NCI-H2081 treated with DMSO at 0.1 percent for 48 hours (cell line): ENCODE measurements at places on chromosomes 1 and 21.

DNA sequence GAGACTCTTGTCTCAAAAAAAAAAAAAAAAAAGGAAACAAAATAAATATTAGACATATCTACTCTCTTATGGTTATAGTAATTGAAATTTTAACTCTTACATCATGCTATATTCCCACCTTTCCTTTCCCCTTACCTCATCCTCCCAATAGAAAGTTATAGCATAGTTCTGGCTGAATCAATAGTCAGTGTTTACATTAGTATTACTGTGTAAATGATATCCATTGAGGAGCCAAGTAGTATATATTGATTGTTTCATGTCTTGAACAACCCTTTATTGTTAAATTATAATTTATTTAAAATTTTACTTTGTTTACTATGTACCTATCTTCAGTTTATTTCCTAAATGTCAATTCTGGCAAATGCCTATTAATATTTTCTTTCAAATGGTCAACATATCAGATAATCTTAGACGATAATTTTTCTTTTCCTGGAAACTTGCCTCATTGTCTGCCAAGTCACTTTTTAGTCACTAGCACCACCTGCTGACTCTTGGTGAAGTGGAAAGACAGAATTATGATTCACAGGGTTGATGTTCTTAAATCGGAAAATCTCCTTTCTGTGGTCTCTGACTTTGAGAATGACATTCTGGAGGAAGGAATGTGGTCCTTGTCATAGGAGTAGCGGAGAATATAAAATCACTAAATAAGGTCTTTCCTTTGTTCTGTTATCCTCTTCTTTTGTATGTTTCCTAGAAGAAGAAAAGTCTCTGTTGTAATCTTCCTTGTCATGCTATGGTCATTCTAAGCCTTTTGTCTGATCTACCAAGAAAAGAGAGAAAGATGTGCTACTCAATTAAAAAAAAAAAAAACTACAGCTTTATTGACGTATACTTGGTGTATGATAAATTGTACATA, 8.6 kb downstream of the HJV start:
- DNase-seq = peak; percentile 79

- DNase-seq = peak; percentile 53
These were observed 1048.1 kb downstream of the BRINP3 start for GRCh38 chr1:189429610-189430009.

GRCh38 chr1:227416156-227416830, 98.0 kb upstream of the CDC42BPA start:
- DNase-seq = no peak

- DNase-seq = no peak
These were observed 11.9 kb upstream of the TCP10L start for GRCh38 chr21:32597205-32597604.

DNA sequence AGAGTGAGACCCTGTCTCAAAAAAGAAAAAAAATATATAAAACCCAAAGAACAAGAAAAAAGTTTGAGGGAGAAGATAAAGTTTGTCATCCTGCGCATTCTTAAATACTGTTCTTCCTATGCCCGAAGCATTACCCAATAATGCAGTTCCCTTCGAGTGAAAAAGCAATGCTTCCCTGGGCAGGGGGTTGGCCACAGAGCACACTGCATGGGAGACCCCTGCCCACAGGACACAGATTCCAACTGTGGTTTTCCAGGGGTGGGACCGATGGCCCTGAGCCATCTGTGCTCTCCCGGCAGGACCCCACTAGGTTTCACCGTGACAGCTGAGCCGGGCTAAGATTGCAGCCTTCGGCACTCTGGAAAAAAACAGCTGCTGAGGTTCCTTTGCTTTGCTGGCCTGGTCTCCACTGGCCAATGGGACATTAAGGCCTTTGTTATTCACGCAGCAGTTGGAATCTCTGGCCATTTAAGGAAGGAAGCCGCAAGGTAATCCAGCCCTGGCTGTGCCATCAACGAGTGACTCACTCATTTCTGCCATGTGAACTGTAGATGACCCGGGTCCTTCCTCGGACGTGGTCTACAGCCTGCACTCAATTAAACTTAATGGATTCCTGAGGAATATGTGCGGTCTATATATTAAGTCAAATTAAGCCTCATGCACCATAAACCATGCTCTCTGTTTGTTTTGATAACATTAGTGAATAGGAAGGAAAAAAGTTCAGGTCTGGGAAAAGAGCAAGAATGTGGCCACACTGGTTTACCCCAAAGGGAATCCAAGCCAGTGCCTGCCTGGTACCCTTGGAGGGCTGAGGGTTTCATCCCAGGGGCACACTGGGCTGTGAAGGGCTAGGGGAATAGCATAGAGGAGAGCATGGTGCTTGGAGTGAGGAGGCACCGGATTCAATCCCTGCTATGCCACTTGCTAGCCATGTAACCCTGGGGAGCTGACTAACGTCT, 163.2 kb downstream of the ZBTB18 start:
- no peak for DNase-seq

GRCh38 chr21:21816778-21817177, 818.6 kb downstream of the NCAM2 start:
- no peak for DNase-seq

DNA sequence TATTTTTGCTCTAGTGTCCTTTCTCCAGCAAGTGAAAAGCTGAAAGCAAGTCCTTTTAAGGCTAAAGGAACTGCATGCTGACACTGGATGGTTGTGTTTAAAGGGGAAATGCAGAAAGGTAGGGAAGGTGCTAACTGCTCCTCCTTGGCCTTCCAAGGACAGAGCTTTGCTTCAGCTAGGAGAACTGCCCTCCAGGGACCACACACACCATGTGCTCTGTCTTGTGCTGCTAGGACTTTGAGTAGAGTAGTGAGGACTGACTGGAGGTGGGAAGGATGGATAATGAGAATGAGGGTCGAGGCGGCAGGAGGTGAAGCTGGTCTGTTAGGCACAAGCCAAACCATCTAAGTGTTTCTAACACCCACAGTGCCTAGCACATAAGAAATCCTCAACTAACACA, 77.9 kb downstream of the WDR3 start:
- no peak for DNase-seq

- DNase-seq = no peak
These were observed 15.4 kb downstream of the POLR3GL start for GRCh38 chr1:145979746-145980456.

- DNase-seq = no peak
These were observed 414.5 kb downstream of the DPYD start for GRCh38 chr1:97506368-97506767.

DNA sequence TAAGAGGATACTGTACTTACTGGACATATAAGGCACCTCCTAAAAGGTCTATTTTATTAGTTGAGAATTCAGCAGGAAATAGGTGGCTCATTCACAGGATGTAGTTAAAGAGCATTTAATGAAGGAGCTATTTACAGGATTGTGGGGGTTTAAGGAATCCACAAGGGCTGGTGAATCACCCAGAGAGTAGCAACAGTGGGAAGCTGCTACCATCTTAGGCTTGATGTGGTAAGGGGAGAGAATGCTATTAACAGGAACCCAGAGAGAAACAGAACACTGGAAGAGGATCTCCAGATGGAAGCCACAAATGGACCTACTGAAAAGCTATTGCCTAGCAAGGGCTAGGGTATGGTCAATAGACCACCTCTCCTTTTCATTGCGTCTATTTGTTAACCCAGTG, 52.0 kb upstream of the COL11A1 start:
- no peak for DNase-seq

DNA sequence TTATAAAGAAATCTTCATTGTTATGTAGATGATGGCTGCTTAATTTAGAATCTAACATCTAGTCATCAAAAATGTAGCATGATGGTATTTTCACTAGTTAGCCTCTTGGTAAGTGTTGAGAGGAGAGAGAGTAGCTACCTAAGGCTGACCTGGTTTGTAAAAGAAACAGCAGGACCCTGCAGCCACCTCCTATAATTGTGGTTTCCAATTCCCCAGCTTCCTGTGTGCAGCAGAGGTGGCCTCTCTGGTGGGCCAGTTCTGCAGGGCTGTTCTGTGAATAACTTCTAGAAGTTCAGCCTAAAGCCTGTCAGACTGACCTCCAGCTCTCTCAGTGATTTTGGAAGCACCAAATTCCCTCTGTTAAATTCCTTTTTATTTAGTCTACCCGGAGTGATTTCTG, 246.4 kb upstream of the LRRC7 start:
- DNase-seq = no peak

- DNase-seq = no peak
These were observed 323.3 kb downstream of the KCTD3 start for GRCh38 chr1:215890438-215890837.

- DNase-seq = no peak
These were observed 810 bp upstream of the CYP4A11 start for GRCh38 chr1:46942086-46942485.

DNA sequence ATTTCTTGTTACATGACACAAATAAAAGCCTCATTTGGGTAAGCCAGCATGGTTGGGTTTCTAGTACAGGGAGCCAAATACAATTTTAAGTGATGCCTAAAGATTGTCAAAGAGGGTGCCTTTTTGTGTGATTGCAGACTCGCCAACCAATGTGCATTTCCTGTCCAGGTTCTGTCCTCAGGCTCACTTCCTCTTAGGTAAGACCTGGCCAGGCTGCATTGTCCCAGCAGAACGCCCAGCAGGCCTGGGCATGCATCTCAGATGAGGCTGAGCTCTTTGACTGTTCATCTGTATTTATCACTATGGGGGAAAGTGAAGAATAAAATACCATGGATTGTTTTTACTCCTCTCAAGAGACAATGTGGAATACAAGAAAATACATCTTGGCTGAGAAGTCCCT, 49.7 kb downstream of the KCNC4 start:
- no peak for DNase-seq

GRCh38 chr1:225524570-225524969, 96.7 kb upstream of the LBR start:
- no peak for DNase-seq

- DNase-seq = no peak
These were observed 21.7 kb upstream of the PEF1 start for GRCh38 chr1:31666263-31666963.

DNA sequence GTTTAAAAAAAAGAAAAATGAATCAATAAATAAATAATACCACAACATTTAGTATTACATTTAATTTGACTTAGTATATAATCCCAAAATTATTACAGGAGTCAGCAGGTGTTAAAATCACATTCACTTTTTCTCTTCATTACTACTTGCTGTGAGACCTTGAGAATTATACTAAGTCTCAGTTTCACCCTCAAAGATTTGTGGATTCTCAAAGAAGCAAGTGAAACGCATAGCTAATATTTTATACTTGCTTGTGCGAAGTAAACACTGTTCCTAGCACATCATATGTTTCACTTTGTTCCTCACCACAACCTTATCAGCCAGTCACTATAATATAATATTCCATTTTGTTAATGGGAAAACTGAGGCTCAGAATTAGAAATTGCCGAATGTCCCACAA, 4.0 kb downstream of the CLCA1 start:
- no peak for DNase-seq

GRCh38 chr1:92653605-92654381, 131.1 kb downstream of the EVI5 start:
- DNase-seq = no peak

DNA sequence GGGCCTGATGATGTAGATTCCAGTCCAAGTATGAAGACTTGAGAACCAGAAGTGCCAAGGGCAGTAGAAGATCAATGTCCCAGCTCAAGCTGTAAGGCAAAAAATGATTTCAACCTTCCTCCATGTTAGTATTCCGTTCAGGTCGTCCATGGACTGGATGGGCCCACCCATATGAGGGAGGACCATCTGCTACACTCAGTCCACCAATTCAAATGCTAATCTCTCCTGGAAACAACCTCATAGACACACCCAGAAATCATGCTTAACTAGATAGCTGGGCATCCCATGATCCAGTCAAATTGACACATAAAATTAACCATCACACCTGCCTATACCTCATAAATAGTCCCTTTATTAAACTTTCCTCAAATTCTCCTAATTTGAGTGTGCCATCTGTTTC, 73.3 kb upstream of the NFASC start:
- no peak for DNase-seq

GRCh38 chr1:156795787-156796186, 20.9 kb downstream of the SH2D2A start:
- no peak for DNase-seq

- peak; percentile 19 for DNase-seq
These were observed at the start of gene EPHA10 for GRCh38 chr1:37764888-37765441. TSS of gene EPHA10 (minus strand) at chr1:37765120. CDS start at chr1:37765066, 54 bp downstream.

DNA sequence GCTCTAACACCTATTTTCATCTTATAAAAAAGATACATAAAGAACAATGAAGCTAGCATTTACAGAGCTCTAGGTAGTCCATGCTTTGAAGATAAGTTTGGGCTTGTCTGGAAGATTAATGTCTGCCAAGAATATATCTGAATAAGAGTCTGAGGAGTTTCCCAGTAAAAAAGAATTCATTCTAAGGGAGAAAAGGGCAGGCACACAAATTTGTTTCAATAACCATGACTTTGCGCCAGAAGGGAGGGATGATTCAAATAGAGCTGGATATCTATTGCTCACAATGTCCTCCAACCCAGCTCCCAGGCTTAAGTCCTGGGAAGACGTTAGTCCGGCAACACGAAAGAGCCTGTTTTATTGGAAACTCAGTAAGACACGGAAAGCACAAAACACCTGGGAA, 9.7 kb upstream of the TTLL7 start:
- no peak for DNase-seq

GRCh38 chr21:42878678-42878992, 704 bp downstream of the WDR4 start:
- DNase-seq = no peak

GRCh38 chr21:36347962-36348328, 27.9 kb downstream of the MORC3 start:
- DNase-seq = no peak

GRCh38 chr1:93999840-94000415, 90.7 kb upstream of the GCLM start:
- DNase-seq = no peak

- no peak for DNase-seq
These were observed 7.0 kb upstream of the MMEL1 start for GRCh38 chr1:2639607-2640521.

DNA sequence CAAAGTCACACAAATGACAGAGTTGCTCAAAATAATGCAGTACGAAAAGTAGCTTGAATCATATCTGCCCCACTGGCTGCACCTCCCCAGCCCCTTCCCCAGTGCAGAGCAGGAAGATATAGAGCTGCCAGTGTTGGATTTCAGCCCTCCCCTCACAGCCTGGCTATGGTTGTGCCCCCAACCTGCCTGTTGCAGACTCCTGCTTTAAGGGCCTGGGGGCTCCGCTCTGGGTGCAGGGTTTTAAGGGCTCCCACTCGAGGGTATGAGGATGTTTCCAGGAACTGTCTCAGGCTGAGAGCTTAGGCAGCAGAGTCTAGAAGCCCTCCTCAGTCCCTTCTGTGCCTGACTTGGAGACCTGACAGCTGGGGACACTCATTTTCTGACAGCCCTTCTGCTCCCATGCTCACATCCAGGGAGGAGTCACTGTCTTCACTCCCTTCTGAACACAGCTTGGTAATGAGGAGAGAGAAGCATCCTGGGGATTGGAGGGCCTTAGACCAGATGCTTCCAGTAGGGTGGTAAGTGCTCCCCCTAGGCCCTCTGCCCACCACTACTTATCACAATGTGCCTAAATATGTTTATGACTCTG, 4.6 kb downstream of the S100A9 start:
- DNase-seq = no peak

GRCh38 chr1:18200136-18200717, 92.6 kb downstream of the IGSF21 start:
- DNase-seq = no peak

- DNase-seq = no peak
These were observed 519.7 kb upstream of the PRMT6 start for GRCh38 chr1:106536741-106537140.
